ENCODE measurements at places on chromosomes 7 and 10.

DNA sequence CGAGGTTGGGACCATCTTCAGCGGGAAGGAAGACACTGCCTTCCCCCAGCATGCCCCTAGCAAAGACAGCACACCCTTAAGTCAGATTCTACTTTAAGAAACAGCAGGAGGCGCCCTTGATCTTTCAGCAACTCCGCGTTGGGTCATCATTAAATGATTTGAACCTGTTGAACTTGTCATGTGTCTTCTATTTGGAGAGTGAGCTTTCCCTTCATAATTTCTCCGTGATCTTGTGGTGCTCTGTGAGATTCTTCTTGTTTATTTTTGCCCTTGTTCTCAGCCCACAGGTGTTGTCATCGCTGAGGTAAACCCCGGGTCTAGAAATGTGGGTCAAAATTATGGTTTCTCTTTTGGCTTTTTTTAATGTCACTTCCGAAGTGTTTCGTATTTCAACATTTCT is 49.5 kb upstream of the PITRM1 start:
- DNase-seq = no peak

- no peak for DNase-seq
Observed at GRCh38 chr10:29840516-29841276, 205.9 kb upstream of the SVIL start.

GRCh38 chr10:128926711-128927110 is 540.3 kb upstream of the MGMT start:
- DNase-seq = no peak

DNA sequence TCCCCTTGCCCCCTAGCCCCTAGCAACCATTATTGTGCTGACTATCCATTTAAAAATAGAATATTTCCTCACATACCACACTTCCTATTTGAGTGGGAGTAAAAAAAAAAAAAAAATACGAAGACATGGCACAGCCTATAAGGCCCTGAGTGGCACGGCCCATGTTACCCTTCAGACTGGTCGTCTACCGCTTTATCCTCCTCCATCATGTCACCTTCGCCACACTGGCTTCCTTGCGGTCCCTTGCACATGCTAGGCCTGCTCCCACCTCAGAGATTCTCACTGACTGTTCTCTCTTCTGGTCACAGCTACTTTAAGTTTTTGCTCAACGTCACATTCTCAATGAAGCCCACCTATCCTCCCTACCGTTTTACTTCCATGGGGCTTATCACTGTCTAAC is 130.3 kb downstream of the ATE1 start:
- DNase-seq = no peak

- no peak for DNase-seq
Observed at GRCh38 chr10:63375859-63376258, 89.9 kb downstream of the JMJD1C start.

- no peak for DNase-seq
Observed at GRCh38 chr7:30841801-30842541, 69.7 kb upstream of the AQP1 start.

GRCh38 chr10:107072786-107073185 is 91.7 kb downstream of the SORCS1 start:
- DNase-seq = no peak

DNA sequence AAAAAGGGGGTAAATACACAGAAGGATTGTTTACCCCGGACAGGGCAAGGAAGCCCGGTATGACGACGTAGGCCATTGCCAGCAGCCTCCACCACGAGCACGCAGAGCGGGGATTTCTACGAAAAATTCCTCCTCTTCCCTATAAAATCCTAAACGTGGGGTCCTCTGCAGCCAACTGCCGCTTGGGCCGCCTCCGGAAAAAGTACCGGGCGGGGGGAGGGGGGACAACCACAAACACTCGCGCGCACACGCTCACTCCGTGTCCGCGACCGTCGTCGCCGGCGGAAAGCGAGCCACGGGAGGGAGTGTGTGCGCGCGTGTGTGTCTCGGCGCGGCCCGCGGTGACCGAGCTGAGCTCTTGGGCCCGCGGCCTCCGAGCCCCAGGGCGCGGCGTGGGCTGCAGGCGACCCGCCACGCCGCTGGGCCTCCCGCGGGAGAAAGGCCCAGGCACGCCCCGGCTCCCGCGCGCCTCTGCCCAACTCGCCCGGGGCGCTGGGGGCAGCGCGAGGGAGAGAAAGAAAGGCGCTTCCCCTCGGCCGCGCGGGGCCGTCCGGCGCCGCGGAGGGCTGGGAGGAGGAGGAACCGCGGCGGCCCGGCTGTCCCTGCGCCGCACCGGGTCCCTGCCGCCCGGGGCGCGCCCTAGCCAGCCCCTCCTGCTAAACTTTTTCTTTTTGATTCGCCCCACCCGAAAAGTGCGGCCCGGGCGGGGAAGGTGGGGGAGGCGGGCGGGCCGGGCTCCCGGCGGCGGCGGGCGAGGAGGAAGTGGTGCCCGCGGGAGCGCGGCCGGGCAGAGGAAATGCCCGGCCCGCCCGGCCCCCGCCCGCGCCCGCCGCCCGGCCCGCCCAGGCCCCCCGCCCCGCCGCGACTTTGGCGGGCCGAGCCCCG is 1.5 kb downstream of the CTBP2 start:
- DNase-seq = peak; percentile 38

- no peak for DNase-seq
Observed at GRCh38 chr10:7915923-7916536, 97.7 kb downstream of the TAF3 start.

DNA sequence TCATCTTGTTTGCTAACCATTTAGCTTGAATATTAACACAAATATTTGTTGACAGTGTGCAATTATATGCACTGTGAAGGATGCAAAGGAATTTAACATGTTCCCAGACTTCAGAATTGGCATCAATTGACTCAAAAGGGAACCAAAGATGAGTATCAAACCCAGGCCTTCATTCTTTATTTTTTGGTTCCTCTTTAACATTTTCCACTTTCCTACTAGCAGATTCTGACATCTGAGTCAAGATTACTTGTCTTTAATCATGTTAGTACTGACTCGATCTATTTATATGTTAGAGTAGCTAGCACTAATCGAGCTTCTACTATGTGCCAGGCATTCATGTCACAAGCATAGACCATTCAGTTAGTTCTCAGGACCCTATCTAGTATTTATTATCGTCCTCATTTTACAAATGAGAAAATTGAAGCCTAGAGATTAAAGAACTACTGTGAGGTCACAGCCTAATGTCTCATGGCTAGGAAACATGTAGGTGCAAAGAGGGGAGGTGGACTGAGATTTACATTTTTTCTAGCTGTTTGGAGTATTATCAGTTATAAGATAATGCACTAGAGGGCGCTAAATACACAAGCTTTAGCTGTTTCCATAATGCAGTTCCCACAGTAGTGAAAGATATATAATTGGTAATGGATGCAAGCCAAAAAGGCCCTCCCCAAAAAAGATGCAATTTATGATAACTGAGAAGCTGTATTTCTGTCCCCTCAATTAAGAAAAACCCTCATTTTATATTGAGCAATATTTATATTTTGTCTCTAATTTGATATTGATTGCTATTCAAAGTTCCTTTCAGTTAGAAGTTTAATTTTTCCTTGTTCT is 32.9 kb upstream of the KMT2E start:
- DNase-seq = peak; percentile 39

DNA sequence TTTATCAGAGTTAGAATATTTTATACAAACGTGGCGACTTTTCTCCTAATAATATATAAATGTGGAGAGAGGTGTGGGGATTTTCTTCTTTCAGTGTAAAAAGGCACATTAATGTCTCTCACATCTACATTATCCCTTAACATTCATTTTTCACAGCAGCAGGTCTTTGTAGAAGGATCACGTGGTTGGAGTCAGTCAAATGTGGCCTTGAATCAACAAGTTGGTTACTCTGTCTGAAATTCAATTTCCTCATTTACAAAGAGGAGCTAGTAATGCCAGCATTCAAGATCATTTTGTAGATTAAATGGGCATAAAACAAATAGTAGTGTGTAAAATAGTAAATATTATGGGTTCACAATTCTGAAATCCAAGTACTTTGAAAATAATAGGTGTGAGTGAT is 183.1 kb upstream of the SEMA3E start:
- DNase-seq = no peak

DNA sequence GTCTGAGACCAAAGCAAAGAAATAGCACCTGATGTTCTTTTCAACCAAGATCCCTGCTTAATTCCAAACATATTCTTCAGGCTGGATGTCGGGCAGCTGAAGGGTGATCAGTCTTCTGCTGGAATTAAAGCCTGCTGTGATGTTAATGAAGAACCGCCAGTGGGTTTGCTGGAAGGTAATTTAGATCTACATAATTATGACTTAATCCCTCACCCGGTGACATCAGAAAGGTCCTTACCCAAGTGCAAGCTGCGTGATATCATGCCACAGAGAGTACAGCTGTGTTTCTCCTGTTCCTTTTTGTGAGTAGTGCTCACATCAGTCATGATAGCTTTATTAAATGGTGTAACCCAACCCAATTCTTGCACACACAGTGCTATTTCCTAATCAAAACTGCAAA is 29.1 kb upstream of the LRGUK start:
- no peak for DNase-seq

DNA sequence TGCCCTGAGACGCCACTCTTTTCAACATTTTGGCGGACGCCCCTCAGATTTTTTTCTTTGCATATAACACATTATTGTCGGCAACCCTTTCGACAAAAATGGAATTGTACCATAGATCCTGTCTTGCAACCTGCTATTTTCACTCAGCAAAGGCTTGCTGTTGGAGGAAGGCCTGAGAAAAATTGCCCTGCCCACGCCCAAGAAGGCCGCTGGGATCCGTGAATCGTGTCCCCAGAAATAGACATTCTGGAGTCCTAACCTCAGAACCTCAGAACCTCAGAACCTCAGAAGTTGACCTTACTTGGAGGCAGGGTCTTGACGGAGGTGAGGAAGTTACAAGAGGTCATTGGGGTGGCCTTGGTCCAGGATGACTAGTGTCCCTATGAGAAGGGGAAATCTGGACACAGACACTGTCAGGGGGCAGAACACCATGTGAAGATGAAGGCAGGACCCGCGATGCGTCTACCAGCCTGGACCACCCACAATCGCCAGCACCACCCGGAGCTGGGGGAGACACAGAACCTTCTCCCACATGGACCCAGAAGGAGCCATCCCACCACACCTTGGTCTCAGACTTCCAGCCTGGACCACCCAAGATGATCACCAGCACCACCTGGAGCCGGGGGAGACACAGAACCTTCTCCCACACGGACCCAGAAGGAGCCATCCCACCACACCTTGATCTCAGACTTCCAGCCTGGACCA is 19.1 kb upstream of the DNAAF5 start:
- no peak for DNase-seq

DNA sequence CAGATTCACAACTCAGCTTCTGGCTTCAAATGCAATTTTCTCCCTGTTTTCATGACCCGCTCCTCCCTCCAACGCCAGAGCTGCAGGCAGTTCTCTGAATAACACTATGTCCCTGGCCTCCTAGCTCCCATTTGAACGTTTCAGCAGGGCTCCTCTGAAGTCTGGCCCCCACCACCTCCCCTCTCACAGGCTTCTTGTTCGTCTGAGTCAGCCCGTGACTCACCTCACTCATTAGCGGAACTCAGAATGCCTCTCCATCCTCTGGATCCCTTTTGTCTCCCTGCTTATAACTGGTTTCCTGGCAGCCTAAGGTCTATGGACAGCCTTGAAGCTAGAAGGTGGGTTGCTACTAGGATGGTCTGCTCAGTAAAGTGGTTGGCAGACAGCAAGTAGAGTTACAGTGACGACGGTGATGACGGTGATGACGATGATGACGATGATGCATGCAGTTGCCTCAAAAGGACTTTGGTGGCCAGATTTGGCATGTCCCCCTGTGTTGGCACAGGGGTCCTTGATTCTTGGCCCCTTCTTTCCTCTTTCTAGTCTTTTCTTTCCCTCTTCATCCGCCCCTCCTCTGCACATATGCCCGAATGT is 83.3 kb upstream of the MKLN1 start:
- peak; percentile 40 for DNase-seq

DNA sequence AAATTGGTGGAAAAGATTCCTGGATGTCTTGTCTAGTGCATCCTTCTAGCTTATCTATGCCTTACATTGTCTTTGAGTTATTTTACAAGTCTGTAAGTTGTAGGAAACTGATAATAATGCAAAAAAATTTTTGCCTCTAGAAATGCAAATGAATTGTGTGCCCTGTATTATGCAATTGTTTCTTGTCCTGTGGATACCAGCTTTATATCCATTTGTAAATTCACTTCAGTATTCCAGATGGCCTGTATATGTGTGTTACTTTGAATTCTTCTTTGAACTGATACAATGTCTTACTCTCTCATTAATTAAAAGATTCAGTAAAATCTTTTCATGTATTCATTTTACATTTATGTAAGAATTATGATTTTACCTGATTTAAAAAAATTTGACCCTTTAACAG is 234.3 kb downstream of the LRMDA start:
- no peak for DNase-seq

DNA sequence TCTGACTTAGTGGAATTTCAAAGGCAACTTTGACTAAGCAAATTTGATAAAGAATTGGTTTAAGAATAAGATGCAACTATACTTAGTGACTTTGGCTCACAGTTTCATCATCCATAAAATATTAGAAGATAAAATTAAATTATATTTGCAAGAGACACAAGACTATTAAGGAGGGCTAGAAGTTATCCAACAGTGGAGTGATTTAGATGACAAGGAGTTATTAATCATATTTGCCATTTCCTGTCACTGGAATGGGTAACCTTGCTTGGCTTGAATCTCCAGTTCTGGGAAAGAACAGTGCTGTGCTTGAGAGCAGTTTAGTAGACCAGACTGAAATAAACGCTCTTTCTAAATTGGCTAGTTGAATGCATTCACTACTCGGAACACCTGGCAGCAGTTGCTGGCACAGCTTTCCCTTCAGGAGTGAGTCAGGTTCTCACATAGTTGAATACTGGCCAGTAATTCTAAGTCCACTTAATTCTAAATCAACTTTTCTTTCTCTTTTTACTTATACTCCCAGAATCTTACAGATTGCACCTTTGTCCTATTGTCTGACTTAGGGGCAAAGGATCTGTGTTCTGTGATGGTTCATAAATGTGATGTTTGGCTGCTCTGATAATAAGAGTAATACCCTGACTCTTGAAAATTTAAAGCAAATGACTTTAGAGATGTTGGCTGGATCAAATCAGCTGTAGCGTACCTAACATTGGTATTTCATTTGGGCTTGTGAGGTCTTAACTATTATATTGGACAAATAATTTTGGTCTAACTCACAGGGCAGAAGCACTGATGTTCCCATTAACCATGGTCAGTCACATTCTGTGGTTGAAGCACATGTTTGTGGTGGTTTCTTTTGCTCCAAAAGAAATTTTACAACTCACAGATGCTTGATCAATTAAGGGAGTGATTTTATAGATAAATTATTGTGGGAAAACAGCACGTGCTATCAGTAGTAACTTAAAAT is 16.6 kb downstream of the STMP1 start:
- DNase-seq = no peak

GRCh38 chr7:94882891-94883290 is 24.5 kb upstream of the PPP1R9A start:
- no peak for DNase-seq

GRCh38 chr10:18664841-18665478 is 5.7 kb downstream of the ARL5B start:
- DNase-seq = no peak
